HuH-7 (cell line): ENCODE measurements at places on chromosomes 5 and 9.

DNA sequence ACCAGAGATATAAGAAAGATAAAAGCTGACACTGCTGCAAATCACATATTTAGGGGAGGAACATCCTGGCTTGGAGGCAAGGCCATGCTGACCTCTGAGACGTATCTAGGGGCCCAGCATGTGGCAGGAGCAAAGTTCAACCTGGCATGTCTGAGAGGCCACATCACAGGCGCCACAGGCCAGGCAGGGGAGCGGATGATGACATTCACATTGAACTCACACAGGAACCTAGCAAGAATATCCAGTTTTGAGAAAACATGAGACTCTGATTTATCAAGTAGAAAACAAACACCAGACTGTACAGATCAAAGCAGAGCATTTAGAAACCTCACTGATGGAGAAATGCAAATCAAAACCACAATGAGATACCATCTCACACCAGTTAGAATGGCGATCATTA, 64.2 kb upstream of the STK32A start:
- peak; percentile 17 for DNase-seq

- DNase-seq: no peak
Measured at GRCh38 chr9:68887232-68887631, 126.7 kb downstream of the PRKACG start.

GRCh38 chr5:148760945-148761638, 65.3 kb upstream of the ADRB2 start:
- no peak for DNase-seq

DNA sequence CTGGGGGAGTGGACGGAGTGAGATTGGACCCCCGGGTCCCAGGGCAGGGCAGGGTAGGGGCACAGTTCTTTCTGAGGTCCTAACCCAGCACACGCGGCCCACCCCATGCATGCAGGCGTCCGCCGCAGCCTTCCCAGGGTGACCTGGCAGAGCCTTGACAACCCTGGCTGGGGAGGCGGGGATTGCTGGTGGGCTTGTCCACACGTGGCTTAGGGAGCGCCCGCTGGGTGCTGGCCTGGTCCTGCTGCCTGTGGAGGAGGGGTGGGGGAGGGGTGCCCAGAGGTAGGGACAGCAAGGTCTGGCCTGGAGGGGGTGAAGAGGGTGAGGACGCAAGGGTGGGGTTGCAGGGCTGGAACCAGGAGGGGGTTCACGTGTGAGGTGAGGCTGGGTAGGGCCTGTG, 6.0 kb downstream of the RXRA start:
- no peak for DNase-seq

- no peak for DNase-seq
Measured at GRCh38 chr5:134131578-134132350, 17.3 kb downstream of the TCF7 start.

GRCh38 chr5:95909738-95910137, 51.9 kb downstream of the ELL2 start:
- no peak for DNase-seq

GRCh38 chr5:73318308-73318719, 130.3 kb downstream of the FOXD1 start:
- no peak for DNase-seq

- DNase-seq: no peak
Measured at GRCh38 chr9:83007521-83008300, 55.2 kb downstream of the RASEF start.

GRCh38 chr9:2787065-2787464, 56.8 kb downstream of the PUM3 start:
- no peak for DNase-seq

GRCh38 chr9:87540444-87541105, 42.9 kb downstream of the DAPK1 start:
- no peak for DNase-seq

- no peak for DNase-seq
Measured at GRCh38 chr5:14838396-14839319, 32.9 kb downstream of the ANKH start.

DNA sequence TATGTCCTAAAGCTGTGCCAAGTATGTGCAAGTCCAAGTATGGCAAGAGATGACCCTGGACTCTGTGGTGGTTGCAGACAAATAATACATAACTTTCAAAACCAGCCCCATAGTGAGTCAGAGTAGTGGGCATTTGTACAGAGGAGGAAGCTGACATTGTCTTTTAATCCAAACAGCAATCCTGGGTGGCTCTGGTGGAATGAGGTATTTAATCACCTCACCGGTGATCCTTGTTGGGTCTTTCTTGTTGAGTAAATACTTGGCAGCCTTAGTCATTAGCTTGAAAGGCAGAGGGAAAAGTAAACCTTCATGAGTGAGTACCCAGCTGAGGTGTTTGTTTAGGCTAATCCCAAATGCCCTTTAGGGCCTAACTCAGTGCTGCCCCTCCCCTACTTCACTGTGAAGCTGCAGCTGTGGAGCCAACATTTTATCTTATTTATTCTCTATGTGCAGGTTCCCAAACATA, 148.7 kb upstream of the SLC12A2 start:
- peak; percentile 40 for DNase-seq

GRCh38 chr5:131225282-131225974, 38.4 kb upstream of the CDC42SE2 start:
- DNase-seq: no peak

- DNase-seq: no peak
Measured at GRCh38 chr9:90340421-90340820, 302.2 kb downstream of the DIRAS2 start.

- no peak for DNase-seq
Measured at GRCh38 chr9:3292311-3292710, 233.5 kb downstream of the RFX3 start.

DNA sequence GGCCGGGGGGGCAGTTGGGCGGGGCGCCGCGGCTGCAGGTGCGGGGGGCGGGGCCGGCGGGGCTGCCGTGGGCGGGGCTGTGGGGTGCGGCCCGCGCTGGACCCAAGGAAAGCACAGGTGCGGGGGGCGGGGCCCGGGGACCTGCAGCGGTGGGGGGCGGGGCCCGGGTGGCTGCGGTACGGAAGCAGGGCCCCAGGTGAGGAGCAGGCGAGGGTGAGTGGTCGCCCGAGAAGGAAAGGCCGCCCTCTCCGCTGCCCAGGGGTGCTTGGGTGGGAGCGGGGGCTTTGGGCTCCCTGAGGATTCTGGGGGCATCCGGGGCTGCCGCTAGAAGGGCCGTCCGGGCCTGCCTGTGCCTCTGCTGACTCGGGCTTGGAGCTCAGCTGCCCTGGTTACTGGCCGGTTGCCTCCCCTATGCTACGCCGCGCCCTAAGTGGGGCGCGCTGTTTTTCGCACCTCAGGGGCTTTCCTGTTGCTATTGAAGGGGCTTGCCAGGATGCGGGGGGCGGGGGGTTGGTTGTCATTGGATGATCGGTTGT, 767 bp downstream of the RALGPS1 start:
- peak; percentile 42 for DNase-seq

- no peak for DNase-seq
Measured at GRCh38 chr5:157370967-157371366, 89.0 kb upstream of the NIPAL4 start.

- no peak for DNase-seq
Measured at GRCh38 chr5:104612005-104612404, 1049.4 kb upstream of the NUDT12 start.

DNA sequence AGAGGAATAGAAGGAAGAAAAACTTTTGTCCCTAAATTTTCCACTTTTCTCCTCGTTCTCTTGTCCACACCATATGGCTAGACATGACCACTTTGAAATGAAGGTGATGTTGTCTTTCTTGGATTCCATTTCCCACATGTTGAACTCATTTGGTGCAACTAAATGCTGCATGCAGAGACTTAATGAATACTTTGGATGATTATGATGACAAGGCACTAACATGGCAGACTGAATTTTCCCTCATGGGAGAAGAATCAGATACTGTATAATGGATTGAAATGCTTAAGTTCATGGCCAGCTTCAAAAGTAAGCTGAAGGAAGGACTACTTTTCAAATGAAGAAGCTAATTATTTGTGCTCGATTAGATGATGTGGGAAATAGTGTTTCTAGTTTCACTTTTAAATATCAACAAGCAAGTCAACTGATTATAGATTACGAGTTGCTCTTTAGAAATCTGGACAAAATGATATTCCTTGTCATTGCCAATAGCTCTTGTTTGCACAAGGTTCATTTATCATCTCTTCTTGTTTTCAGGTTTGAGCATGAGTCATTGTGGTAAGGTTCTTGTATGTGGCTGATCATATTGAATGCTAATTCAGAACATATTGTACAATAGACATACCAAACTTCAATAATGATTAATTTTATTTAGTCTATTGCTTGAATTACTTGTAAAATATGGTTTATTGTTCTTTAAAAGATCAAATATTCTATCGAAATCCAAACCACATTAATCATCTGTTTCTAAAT, 501.3 kb upstream of the FTMT start:
- DNase-seq: no peak

DNA sequence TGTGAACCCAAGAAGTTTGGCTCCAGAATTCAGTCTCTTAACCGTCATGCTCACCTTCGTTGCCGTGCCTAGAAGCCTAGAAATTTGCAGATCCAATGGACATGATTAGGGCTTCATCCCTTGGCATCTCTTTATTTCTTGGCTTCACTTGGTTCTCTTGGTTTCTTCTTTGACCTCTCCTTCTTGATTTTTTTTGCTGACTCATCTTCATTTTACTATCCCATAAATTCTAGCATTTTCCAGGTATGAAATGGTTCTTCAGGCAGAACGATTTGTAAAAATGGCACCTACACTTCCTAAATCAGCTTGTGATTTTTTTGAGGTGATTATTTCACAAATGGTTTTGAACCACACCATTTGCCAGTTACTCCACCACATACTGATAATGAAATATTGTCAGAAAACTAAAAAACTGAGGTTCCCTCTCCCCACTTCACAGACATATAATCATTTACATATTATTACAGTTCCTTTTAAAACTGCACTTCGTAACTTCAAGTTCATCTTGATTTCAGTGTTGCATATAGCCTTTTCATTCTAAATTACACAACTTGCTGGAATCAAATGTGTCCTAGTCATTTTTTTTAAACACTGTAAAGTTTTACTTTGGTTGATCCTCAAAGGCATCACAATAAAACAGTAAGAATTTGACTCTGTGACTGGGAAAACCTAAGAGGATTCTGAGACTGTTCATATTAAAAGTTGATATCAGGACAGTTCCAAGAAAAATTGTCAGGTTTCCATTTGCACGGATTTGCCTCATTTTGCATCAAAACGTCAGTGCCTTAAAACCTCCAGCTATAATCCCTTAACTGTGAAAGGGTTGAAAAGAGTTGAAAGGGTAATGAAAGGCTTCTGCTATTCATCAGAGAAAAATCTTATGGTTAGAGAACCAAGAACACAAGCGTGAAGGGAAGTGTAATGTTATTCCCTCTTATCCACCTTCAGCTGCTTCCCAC, 8.9 kb upstream of the NREP start:
- DNase-seq: no peak

GRCh38 chr9:7729371-7730163, 70.0 kb downstream of the DMAC1 start:
- DNase-seq: no peak

DNA sequence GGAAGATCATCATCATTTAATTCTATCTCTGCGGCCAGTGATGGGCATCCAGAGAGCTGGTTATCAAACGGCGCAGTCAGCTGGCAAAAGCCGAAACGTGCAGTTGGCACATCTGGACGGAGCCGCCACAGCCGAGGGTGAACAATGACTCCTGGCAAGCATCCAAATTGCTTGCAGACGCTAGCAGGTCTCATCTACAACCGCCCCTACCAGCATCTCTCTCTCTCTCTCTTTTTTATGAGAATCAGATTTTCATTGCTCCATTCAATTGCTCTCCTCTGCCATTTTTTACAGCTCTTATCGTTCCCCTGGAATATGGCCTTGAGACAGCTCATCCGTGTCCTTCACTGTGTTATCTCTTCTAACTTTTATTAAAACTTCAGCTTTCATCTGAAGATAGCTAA, 165.2 kb downstream of the MAPKAP1 start:
- no peak for DNase-seq

DNA sequence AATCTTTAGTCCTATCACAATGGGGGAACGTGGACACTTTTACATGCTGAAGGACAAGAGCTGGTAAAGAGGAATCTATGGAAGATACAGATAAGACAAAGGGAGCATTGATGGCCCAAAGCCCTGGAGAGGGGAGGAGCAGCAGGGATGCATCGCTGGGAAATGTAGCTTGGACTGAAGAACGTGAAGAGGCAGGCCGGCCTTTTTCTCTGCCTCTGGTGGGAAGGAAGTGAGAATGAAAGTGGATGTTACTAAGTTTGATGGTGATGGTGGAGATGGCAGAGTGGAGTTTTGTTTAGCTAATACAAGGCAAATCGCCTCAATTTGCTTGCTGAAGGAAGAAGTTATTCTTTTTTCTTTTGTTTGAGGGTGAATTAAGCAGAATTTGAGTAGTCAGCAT, 124.6 kb upstream of the TAF11L2 start:
- DNase-seq: no peak

GRCh38 chr5:1709171-1709803, 90.3 kb downstream of the MRPL36 start:
- no peak for DNase-seq

DNA sequence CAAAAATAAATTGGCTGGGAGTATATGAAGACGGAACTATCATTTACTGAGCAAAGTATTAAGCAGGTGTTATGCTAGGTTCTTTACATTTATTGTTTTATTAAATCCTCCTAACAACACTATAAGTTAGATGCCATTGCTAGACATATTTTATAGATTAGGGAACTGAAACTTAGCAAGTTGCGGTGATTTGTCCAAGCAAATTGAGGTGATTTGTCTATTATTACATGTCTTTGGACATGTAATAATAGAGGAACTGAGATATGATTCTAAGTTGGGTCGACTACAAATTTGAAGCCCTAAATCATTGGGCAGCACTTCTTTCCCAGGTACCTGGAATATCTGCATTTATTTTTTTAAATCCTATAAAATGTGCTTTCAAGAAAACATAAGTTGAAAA, 429.9 kb downstream of the GABRG2 start:
- no peak for DNase-seq

DNA sequence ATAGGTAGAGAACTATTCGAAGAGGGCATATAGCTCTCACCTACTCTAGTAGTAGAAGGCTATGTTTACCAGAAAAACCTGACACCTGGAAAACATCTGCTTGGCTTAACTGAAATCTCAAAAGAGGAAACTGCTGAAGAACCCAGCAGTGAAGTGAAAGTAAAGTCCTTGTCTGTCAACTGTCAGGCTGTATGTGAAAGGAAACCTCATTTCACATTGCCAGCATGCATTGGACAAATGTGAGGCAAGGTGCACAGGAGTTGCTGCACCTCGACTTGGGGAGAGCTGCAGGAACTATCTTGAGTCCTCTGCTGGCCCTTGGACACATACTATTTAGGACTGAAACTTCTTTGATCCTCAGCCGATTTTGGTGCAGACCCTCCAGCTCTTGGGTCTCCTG, 53.3 kb downstream of the NREP start:
- DNase-seq: no peak
